ENCODE measurements at places on chromosomes 4 and X.

- no peak for DNase-seq
These were observed 1607.9 kb upstream of the TENM3 start for GRCh38 chr4:180635281-180635680.

- DNase-seq: no peak
These were observed 145.5 kb upstream of the FAM241A start for GRCh38 chr4:111999801-112000200.

DNA sequence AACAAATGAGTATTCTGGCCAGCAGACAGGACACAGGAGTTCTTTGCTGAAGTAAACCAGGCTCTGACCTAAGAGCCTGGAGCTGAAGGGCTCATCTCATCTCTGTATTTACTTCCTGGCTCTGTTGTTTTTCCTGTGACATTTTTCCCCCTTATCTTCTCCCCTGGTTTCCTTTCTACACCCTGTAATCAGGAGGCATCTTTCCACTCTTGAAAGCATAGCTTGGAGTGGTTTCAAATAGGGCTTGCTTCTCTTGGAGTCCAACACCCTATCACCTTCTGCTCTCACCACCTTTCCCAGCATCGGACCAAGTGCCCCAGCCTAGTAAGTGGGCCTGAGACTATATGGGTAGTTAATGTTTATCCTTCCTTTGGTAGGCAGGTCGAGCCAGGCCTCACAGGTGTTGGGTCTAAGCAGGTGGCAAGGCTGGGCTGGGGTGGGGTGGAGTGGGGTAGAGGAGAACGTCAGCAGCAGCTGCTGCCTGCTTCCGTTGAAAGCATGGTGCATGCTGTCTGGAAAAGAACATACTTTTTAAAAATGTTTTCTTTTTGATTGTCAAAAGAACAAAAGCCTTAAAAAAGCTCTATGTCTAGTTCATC, 1.2 kb downstream of the DRP2 start:
- no peak for DNase-seq

DNA sequence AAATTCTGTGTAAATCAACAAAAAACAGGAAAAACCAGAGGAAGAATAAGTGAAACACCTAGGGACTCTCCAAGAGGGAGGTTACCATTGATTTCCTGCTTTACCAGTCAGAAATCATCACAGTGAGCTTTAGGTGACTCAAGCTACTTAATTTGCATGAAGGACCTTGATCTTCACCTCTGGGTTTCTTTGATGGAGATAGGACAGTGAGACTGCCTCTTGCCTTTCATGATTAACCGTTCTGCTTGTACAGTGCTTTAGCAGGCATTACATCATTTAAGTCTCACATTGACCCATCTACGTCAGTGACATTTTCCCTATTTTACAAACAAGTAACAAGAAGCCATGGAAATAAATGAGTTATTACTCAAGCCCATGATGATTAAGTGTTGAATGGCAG, 3.4 kb upstream of the GK start:
- no peak for DNase-seq

DNA sequence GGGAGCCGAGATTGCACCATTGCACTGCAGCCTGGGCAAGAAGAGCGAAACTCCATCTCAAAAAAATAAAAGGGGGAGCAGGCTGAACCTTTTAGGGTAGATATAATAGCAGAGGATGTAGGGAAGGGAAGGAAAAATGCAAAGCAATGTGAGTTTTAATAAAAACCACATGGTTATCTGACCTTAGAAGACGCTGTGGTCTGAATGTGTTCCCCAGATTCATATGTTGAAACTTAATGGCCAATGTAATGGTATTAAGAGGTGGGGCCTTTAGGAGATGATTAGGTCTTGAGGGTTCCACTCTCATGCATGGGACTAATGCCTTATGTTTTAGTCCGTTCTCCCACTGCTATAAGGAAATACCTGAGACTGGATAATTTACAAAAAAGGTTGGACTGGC, 114.1 kb upstream of the STX18 start:
- DNase-seq: no peak

DNA sequence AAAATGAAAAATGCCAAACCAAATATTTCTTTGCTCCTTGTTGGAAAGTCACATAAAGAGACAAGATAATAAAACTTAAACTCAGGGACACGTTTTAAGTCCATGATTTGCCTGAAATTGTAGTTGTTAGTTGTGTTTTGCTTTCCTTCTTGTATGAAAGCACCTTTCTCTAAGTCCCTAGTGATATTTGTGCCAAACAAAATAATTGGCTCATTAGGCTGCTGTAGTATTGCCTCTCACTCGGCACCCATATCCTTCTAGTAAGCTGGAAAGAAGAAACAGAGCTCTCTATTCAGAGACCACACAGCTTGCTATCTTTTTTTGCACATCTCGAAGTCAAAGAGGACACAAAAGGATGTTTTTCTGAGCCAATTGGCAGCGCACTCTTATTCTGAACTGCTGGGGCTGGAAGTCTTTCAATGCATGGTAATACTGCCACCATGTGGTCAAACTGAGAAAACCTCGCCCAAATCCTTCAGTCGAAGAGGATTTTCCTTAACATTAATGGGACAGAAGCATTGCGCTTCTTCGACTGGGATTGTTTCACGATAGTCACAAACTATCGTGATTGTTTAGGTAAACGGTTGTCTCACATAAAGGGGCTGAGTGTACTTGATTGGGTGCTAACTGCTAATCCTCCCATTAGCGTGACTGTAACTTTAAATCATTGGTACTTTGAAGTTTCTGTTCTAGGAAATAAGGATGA, 571.9 kb upstream of the LCORL start:
- peak; percentile 10 for DNase-seq

DNA sequence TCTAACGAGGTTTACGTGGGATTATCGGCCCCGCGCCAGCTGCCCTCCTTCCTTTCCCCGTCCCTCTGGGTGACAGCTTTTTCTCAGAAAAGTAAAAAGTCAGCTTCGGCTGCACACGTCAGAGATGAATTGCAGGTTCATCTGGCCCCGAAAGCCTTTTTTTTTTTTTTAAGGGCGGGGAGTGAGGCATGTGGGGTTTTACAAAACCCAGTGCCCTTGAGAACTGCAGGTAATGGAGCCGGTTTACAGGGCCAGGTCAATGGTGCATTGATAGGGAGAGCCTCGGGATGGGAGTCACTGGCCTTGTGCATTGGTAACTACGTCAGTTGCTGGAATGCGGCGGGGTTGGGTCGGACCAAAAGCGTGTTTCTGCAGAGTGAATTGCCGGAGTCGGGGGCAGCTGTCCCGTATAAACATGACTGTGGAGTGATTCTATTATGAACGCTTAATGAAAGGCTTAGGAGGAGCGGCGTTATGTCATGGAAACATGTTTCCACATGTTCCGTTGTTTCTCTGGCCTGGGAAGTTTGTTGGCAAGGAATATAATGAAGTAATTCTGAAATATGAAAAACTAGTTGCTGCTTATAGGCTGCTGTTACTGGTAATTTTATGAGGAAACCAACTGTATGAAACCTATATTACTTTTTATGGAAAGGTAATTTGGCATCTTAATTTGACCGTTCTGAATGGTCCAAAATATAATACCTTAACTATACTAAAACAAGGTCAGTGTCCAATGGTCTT, 1.1 kb downstream of the HSPA4L start:
- no peak for DNase-seq

GRCh38 chr4:168218645-168219044, 99.9 kb downstream of the DDX60 start:
- no peak for DNase-seq

GRCh38 chr4:30719454-30720020, 632 bp upstream of the PCDH7 start:
- no peak for DNase-seq

GRCh38 chrX:53184836-53185235, 40.2 kb downstream of the KDM5C start:
- DNase-seq: no peak

- DNase-seq: no peak
These were observed 82.3 kb downstream of the PRSS12 start for GRCh38 chr4:118270492-118270891.
